ENCODE measurements at places on chromosomes 12 and 14.

GRCh38 chr12:82862069-82862841 lies 175.5 kb downstream of the TMTC2 start:
- DNase-seq = no peak

- peak; percentile 50 for DNase-seq
Observed at GRCh38 chr14:95885866-95886265, 9.2 kb downstream of the TUNAR start.

- no peak for DNase-seq
Observed at GRCh38 chr12:59637692-59638070, 41.9 kb downstream of the SLC16A7 start.

- no peak for DNase-seq
Observed at GRCh38 chr14:104265918-104266630, 127.7 kb downstream of the KIF26A start.

DNA sequence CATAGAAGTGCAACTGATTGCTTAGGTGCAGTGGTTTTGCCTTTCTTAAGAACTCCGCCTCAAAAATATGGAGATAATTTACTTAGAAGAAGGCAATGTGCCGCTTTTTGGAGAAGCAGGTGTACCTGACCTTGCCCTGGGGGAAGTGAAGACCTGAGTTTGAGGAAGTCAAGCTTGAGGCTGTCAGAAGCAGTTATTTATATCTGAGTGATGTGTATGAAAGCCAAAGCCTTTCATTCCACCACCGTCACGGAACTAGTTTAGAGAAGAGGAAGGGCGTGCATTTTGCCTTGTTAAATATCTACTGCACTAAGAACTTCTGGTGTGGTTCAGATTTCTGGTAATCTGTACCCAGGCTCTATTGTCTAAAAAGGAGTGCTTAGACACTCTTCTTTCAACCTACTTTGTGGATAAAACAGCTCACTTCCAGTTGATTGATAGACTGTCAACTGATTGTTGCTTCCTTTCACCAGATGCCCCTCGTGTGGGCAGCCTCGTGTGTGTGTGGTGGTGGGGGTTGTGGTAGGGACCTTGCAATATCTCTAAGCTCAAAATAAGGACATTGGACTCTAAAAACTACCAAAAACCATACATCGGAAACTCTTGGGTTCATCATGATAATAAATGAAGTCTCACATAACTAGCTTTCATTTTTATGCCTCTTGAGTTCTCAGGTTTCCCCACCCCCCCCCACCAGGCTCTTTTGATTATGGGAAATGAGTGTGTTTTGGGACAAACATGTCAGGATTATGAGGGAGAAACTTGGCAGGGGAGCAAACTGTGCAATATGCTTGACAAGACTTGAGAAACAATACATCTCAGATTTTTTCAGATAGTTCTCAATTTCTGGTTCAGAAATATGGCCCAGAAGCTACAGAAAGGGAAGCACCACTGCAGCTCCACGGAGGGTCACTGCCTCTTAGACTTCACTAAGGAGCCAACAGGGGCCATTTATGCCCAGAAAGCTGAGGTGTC lies 78.6 kb downstream of the ARF6 start:
- DNase-seq = no peak

DNA sequence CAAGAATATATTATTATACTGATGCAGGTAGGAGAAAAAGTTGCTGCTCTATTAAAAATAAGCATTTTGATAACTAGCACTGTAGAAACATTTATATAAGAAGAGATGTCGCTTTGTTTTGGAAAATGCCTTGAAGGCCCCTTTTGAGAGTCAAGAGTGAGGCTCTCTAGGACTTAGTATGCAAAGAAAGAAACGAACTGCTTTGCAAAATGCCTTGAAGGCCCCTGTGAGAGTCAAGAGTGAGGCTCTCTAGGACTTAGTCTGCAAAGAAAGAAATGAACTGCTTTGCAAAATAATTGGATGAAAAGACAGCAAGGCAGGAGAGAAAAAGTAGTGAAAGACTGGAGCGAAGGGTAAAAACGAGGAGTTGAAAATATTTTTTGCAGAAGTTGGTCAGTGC lies 65.9 kb downstream of the AVPR1A start:
- DNase-seq = no peak

DNA sequence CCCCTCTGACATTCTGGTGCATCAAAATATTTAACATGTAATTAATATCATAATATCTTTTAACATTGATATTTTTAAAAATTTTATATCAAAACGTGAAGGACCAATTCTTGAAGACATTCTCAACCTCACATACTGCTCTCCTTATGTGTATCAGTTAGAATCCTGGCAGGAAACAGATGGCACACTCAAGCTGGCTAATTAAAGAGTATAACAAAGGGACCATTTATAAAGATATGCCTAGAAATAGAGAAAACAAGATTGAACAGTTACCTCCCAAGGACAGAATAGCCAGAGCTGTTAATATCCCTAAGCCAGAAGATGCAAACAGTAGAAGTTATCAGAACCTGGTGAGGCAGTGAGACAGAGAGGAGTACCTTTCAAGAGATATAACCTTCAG lies 368.7 kb downstream of the NELL2 start:
- no peak for DNase-seq

DNA sequence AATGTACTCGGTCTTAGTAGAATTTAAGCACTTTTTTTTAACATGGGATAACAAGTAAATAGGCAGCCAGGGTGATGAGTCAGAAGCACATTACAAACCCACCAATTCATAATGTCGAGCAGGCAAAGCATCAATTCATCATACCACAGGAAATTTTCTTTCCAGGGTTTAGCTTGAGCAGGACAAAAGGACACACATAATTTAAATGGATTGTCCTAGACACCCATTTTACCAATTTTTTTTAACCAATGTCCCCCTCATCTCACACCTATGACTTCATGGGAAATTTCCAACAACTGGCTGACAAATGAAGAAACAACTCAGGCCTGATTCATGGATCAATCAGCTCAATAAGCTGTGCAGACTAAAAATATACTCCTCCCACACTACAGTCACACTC lies 58.8 kb upstream of the FOXG1 start:
- peak; percentile 79 for DNase-seq

- DNase-seq = peak; percentile 82
Observed at GRCh38 chr12:94074980-94075629, 73.3 kb upstream of the PLXNC1 start.
